NCI-H1417 treated with DMSO at 0.1 percent for 48 hours (cell line): ENCODE measurements at places on chromosomes 5 and 9.

- DNase-seq: no peak
These were observed 219.6 kb downstream of the PLK2 start for GRCh38 chr5:58240322-58240721.

- no peak for DNase-seq
These were observed 19.3 kb upstream of the GNPDA1 start for GRCh38 chr5:142032150-142032549.

DNA sequence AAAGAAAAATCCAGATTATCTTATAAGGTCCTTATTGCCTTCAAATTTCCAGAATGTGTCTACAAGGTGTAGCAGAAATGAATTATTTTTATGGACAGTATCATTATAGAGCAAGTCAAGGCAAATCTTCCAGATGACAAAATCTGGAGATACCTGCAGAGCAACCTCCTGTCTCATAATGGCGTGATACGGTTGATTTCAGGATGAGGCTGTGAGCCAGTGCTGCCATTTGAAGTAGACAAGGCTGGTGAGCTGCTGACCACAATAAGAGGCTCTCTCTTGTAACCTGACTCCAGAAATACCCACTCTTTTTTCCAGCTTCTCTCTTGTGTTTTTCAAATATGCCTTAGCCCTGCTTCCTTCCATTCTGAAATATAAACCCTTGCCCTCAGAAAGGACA, 108.2 kb downstream of the HTR1A start:
- DNase-seq: no peak

GRCh38 chr5:77318060-77318459, 107.6 kb downstream of the PDE8B start:
- DNase-seq: no peak

GRCh38 chr9:112043423-112043822, 131.7 kb downstream of the SUSD1 start:
- no peak for DNase-seq

DNA sequence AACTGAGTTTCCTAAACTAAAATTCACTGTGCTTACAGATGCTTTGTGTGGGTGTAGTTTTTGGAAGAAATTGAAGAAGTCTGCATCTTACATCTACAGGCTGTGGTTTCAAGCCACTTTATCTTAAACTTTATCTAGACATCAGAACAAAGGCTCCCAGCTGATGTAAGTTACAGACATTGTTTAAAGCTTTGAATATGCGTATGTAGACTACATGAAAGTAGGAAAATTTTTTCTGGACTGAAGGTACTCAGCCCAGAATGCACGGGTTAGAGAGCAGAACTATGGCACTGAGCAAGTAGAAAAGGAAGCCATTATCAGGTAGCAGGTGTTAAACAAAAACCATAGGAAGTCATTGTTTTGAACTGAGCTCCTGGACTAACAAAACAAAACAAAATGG, 185.4 kb downstream of the TTC39B start:
- DNase-seq: no peak

GRCh38 chr5:139690064-139690802, 42.1 kb downstream of the CXXC5 start:
- DNase-seq: no peak

- DNase-seq: no peak
These were observed 5.7 kb upstream of the ADRB2 start for GRCh38 chr5:148820461-148821395.

- no peak for DNase-seq
These were observed 40.5 kb upstream of the LIFR start for GRCh38 chr5:38596981-38597380.

DNA sequence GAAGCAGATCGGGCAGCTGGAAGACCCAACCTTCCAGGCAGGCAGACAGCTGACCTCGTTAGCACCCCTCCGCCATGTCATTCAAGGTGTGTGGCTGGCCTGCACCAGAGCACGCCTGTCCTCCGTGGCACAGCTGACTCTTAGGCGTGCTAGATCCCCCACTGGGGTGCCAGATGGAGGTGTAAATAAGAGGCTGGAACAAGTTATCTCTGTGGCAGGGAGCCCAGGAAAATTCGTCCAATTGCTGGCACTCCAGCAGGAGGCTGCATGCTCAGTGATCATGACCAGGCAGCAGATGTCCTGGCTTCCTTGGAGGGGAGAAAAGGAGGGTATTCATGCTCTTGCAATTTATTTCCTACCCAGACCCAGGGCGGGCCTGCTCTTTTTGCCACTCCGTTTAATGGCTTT, 7.8 kb upstream of the ALDOB start:
- DNase-seq: no peak

GRCh38 chr5:1523480-1523792, 324 bp downstream of the LPCAT1 start:
- no peak for DNase-seq

- no peak for DNase-seq
These were observed 35.1 kb downstream of the CDH10 start for GRCh38 chr5:24609706-24610105.

DNA sequence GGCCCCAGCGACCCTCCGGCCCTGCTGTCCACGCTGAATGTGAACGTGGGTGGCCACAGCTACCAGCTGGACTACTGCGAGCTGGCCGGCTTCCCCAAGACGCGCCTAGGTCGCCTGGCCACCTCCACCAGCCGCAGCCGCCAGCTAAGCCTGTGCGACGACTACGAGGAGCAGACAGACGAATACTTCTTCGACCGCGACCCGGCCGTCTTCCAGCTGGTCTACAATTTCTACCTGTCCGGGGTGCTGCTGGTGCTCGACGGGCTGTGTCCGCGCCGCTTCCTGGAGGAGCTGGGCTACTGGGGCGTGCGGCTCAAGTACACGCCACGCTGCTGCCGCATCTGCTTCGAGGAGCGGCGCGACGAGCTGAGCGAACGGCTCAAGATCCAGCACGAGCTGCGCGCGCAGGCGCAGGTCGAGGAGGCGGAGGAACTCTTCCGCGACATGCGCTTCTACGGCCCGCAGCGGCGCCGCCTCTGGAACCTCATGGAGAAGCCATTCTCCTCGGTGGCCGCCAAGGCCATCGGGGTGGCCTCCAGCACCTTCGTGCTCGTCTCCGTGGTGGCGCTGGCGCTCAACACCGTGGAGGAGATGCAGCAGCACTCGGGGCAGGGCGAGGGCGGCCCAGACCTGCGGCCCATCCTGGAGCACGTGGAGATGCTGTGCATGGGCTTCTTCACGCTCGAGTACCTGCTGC, 839 bp downstream of the KCNV2 start:
- DNase-seq: no peak

GRCh38 chr9:126470241-126470993, 143.3 kb upstream of the LMX1B start:
- DNase-seq: no peak
